ENCODE measurements at places on chromosomes 7 and 10.

DNA sequence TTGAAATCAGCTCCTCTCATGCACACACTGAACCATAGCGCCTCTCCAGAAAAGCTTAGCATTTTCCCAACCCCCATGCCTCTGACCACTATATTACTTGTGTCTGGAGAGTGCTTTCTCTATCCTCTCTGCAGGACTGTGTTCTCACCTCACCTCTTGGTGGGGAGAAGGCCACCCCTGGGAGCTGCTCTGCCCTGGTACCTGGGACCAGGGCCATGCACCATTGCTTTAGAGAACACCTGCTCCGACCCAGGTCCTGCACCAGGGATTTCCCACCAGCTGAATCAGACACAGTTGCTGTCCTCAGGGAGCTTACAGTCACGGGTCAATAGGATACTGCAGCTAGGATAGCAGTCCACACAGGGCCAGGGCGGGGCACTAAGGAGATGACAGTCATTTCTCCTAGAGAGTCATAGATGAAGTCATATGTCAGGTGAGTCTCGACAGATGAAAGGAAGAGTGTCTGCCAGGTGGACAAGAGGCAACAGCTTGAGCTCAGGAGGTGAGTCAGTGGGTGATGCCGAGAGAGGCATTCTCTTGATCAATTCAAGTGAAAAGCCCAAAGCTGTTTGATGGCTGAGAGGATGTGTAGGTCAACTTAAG lies 619 bp upstream of the LMTK2 start:
- DNase-seq, result no peak
- no peak overlapping the region for H3K27ac ChIP-seq
- no peaks in the 10 kb centered on the region for H3K27me3 ChIP-seq
- peaks cover 16% of the 10 kb centered on the region for H3K4me1 ChIP-seq
- H3K4me3 ChIP-seq, result peak overlapping the region; percentile 93

DNA sequence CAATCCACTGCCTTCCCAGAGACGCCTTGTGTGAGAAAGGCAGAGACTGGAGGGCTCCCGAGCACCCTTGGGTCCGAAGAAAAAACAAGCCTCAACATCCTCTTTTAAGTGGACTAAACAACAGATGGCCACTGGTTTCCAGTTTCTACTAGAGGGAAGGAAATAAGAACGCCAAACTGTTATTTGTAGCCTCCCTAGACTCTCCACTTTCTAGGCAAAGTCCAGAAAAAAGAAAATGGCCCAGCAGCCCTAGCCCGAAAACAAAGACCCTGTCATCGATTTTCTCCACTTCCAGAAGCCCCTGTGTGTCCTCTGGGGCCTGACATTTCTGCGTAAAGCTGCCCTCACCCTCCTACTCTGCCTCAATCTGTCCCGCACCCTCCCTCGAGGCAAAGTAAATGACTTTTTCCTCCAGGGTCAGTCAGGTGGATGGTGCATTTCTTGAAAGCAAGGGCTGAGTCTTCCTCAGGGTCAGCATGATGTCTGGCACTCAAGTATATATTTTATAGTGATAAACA lies 6.0 kb downstream of the RGS10 start:
- H3K27me3 ChIP-seq, result no peaks in the 10 kb centered on the region
- H3K27ac ChIP-seq, result no peak overlapping the region
- no peak for DNase-seq
- H3K4me3 ChIP-seq, result no peak overlapping the region
- H3K4me1 ChIP-seq, result peaks cover 9% of the 10 kb centered on the region

DNA sequence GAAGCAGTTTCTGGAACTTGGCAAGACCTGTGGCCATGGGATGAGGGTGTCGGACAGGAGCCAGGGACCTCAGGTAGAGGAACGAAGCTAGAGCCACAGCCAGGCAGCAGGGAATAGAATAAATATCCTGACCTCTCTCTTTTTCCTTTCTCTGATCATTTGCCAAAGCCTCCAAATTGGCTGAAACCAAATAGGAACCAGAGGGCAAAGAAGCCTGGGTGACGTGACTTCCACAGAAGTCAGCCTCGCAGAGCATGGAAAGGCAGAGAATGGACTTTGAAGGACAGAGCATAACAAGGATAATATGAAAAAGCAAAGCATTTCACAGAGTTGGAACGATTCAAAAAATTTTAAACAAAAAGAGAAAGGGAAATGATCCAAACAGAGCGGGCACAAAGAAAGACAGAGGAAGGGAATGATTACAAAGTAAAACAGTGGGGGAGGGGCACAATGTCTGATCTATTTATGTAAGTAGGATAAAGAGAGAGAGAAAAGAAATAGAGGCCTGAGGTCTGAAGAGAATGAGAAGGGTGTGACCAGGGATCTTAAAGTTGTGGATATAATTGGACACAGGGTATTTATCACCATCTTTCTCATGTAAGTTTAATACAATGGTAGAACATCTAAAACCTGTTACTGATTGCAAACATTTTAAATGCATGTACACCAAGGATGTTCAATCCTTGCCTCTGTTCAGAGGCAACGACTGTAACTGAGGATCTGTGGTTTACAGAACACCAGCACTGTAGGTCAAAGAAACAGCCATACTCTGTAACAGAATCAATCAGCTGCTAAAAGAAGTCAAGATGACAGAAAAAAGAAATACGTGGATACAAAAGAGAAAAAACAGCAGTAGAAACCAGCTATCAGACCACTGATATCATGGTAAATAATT lies 4.5 kb upstream of the ZEB1 start:
- H3K4me1 ChIP-seq, result peaks cover 6% of the 10 kb centered on the region
- DNase-seq, result no peak
- H3K27ac ChIP-seq, result no peak overlapping the region
- H3K4me3 ChIP-seq, result no peak overlapping the region
- no peaks in the 10 kb centered on the region for H3K27me3 ChIP-seq

- no peaks in the 10 kb centered on the region for H3K4me1 ChIP-seq
- H3K36me3 ChIP-seq, result no peaks in the 10 kb centered on the region
- DNase-seq, result no peak
- no peak overlapping the region for H3K27ac ChIP-seq
These were observed 754.6 kb downstream of the AUTS2 start for GRCh38 chr7:70352906-70353305.

DNA sequence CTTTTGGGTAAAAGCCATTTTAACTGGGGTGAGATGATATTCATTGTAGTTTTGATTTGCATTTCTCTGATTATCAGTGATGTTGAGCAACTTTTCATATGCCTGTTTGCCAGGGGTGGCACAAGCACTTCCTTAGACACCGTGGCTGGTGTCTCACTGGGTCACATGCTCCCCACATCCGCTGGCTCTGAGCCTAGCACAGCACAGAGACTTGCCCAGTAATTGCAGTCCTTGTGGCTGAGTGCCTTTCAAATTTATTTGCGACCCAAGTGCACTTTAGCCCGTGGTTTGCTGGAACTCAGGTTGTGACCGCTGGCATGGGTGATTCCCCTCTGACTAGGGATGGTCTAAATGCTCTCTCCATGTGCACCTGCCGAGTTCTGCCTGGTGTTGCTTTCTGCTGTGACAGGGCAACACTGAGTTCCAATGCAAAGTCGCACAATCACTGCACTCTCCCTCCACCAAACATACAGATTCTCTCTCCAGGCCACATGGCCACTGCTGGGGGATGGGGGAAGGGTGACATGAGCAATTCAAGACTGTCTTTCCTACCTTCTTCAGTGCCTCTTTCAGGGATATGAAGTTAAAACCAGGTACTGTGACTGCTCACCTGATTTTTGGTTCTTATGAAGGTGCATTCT lies 66.5 kb downstream of the ZNF277 start:
- H3K36me3 ChIP-seq, result no peaks in the 10 kb centered on the region
- no peak overlapping the region for H3K27ac ChIP-seq
- no peak overlapping the region for H3K4me3 ChIP-seq
- no peaks in the 10 kb centered on the region for H3K27me3 ChIP-seq
- DNase-seq, result no peak

DNA sequence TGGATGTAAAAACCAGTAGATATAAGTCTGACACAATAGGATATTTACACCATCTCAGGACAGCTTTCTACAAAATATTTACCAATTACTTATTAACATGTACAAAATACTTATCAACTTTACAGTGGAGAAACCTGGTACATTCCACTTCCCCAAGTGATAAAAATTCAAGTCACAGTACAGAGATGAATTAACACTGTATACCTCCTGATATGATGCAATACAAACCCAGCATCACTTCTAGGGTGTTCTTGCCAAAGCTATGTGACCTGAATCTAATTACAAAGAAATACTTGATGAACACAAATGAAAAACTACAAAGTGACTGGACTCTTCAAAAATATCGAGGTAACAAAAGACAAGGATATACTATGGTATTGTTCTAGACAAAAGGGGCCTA lies 156.4 kb upstream of the FGFR2 start:
- H3K4me3 ChIP-seq, result no peak overlapping the region
- H3K27ac ChIP-seq, result no peak overlapping the region
- H3K4me1 ChIP-seq, result peaks cover 8% of the 10 kb centered on the region
- H3K36me3 ChIP-seq, result peaks cover 4% of the 10 kb centered on the region
- H3K27me3 ChIP-seq, result no peaks in the 10 kb centered on the region

- no peak overlapping the region for H3K4me3 ChIP-seq
- H3K27me3 ChIP-seq, result no peaks in the 10 kb centered on the region
- H3K36me3 ChIP-seq, result no peaks in the 10 kb centered on the region
- no peak overlapping the region for H3K27ac ChIP-seq
- no peak for DNase-seq
These were observed 7.2 kb upstream of the SRI start for GRCh38 chr7:88226886-88227516.

- H3K27ac ChIP-seq, result no peak overlapping the region
- H3K4me1 ChIP-seq, result no peaks in the 10 kb centered on the region
- no peaks in the 10 kb centered on the region for H3K36me3 ChIP-seq
- no peak for DNase-seq
These were observed 107.2 kb upstream of the TRIM24 start for GRCh38 chr7:138352570-138353461.

GRCh38 chr10:71815515-71816130 lies 35.4 kb downstream of the PSAP start:
- H3K4me3 ChIP-seq, result no peak overlapping the region
- peaks cover 43% of the 10 kb centered on the region for H3K36me3 ChIP-seq
- no peaks in the 10 kb centered on the region for H3K27me3 ChIP-seq
- DNase-seq, result no peak
- H3K4me1 ChIP-seq, result no peaks in the 10 kb centered on the region
- H3K27ac ChIP-seq, result no peak overlapping the region

DNA sequence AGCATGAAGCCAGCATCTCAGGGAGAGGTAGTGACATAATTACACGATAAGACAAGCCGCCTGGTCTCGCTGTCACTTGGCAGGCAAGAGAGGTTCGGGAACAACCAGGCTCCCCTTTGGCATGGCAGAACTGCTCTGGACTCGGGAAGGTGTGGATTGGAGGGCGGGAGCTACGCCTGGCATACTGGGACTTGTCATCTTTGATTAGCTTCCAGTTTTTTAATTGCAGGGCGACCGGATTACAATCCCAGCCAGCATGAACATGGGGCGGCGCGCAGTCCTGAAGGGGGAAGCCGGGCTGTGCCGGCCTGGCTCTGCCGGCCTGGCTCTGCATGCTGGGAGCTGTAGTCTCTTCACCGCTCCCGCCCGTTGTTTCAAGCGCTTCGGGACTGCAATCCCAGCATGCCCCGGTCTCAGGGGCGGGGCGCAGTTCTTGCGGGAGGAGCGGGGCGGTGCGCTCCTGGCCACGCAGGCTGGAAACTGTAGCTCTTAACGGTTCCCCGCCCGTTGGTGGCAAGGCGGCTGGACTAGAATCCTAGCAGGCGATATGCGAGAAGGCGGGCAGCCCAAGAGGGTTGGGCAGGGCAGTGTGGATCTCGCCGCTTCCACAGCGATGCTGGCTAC lies 45.5 kb upstream of the ZNF716 start:
- DNase-seq, result no peak
- no peaks in the 10 kb centered on the region for H3K4me1 ChIP-seq
- H3K36me3 ChIP-seq, result no peaks in the 10 kb centered on the region
- H3K27ac ChIP-seq, result no peak overlapping the region

GRCh38 chr7:133805426-133805825 lies 321.7 kb upstream of the LRGUK start:
- H3K4me1 ChIP-seq, result no peaks in the 10 kb centered on the region
- no peaks in the 10 kb centered on the region for H3K27me3 ChIP-seq
- no peaks in the 10 kb centered on the region for H3K36me3 ChIP-seq
- DNase-seq, result no peak
- no peak overlapping the region for H3K4me3 ChIP-seq

DNA sequence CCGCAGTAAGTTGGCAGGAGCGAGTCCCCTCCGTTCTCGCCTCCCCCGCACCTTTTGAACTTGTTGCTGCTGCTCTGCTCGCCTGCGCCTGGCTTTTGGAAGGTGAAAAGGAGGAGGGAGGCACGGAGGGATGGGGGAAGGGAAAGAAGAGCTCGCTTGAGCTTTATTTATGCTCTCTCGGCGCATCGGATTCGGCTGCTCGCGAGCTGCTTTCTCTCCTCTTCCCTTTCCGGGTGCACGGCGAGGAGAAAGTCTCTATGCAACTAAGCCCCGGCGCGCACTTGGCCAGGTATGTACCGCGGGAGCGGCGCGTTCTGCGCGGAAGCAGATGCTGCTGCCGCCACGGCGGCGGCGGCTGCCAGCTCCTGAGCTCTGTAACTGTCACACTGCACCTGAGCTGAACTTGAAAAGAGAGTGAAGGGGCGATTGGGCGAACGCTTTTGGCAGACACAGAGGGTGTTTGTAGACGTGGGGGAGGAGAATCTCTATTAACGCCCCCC lies 551 bp downstream of the KCND2 start:
- H3K27ac ChIP-seq, result no peak overlapping the region
- peak overlapping the region; percentile 70 for H3K4me3 ChIP-seq
- no peaks in the 10 kb centered on the region for H3K4me1 ChIP-seq
- H3K27me3 ChIP-seq, result no peaks in the 10 kb centered on the region
- no peaks in the 10 kb centered on the region for H3K36me3 ChIP-seq
- DNase-seq, result no peak

DNA sequence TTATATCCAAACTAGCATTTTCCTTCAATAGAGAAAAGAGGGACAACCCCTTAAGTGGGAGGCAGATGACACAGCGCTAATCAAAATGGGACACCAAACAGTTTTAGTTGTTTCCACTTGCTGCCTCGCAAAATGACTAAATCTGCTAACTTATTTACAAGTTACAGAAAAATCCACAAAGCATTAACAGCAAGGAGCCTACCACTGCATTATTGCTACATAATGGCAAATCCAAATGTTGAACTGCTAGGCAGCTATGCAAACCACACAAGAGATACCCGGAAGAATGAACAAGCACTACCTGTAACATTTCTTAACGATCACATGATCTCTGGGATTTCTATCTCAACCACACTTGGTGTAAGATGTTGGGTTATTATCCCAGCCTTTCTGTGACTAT lies 96.7 kb downstream of the SFMBT2 start:
- H3K4me1 ChIP-seq, result no peaks in the 10 kb centered on the region
- DNase-seq, result no peak
- no peak overlapping the region for H3K4me3 ChIP-seq
- H3K27ac ChIP-seq, result no peak overlapping the region

DNA sequence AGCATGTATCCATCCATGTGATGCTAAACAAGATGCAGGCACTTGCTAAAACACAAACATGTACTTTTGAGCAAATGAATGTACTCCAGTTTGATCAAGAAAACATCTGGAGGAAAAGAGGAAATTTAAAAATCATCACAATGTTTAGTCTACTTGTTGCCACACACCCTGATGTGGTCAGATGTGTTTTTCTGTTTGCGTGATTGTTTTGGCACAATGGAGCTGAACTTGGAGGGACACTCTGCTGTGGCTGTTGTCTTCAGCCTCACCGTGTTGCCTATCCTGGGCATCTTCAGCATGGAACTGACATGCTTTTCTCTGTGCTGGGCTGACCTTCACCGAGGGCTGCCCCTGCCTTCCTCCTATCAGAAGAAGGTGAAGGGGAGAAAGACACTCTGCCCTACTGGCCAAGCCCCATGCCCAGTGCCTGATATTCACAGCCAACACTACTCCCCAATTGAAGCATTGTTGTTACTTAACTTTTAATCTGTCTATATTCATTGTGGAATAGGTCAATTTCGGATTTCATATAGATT lies 268.3 kb upstream of the IGFBP3 start:
- no peak overlapping the region for H3K27ac ChIP-seq
- H3K36me3 ChIP-seq, result no peaks in the 10 kb centered on the region
- no peaks in the 10 kb centered on the region for H3K27me3 ChIP-seq

Data from thoracic aorta (tissue), 2 donors.